ENCODE measurements at places on chromosomes 7 and 10. TPM values are rescaled to one million over a fixed set of nuclear protein-coding genes. Genes with fewer than 3 reads are reported as not detected.
A peak's percentile ranks its signal among the peaks of the same experiment; 100 is the strongest.

GRCh38 chr7:1431634-1432380, 27.5 kb downstream of the MICALL2 start:
- no peak for DNase-seq

DNA sequence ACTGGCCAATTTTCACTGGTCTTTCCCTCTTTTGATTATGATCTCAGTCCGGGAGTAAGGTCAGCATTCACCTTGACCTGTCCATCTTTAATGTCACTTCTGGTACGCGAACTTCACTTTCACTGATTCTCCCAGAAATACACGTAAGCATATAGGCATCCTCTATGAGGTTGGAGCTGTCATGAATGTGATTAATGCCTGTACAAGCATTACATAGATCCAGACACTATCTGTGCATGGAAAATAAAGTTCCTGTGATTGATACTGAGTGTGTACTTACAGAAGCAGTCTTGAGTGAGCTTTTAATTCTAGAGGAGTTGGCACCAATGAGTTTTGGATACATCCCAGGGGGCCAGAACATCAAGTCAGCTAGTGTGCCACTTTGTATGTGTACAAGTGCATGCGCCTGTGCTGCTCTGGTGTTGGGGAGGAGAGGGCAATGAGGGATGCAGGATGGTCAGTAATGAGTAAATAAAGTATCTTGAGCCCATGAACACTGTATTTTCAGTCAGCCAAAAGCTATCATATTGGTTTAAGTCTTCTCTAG, 6.0 kb downstream of the PTPRZ1 start:
- DNase-seq: no peak

- no peak for DNase-seq
These were observed 69.6 kb downstream of the VPS50 start for GRCh38 chr7:93301736-93302135.

- DNase-seq: no peak
These were observed 203.6 kb downstream of the MACC1 start for GRCh38 chr7:20013536-20013935.

DNA sequence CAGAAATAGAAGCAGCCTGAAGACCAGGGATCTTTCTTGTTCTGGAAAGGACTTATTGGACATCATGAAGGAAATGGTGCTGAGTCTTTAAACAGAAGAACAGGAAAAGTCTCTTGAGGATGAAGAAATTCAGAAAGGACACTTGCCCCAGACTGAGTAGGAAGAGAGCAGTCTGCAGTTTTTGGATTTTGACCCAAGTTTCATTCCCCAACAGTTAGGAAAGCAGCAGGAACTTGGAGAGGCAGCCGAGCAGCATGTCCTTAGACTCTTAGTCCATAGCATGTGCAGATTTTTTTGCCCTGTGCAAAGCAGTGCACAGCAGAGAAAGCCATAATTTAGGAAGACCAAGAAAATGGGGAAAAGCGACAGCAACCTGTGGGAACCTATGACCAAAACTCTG, 927.2 kb upstream of the AUTS2 start:
- no peak for DNase-seq

DNA sequence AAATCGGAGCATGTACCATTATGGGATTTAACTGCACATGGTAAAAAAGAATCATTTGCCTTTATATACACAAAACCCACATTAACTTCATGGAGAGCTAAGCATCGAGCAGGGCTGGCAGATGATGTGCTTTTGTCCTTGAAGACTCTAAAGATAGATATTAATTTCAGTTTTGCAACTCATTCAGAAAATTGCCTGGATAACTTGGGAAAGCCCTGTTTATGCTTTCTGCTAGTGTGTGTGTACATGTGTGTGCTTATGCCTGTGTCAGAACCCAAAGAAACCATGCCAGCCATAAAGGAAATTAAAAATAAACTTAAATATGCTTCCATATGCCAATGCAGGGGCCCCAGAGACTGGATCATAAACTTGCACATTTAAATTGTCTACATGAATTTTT, 640.0 kb downstream of the PARD3 start:
- DNase-seq: no peak

- peak; percentile 55 for DNase-seq
These were observed 9.8 kb upstream of the MRPS16 start for GRCh38 chr10:73262105-73262730.

DNA sequence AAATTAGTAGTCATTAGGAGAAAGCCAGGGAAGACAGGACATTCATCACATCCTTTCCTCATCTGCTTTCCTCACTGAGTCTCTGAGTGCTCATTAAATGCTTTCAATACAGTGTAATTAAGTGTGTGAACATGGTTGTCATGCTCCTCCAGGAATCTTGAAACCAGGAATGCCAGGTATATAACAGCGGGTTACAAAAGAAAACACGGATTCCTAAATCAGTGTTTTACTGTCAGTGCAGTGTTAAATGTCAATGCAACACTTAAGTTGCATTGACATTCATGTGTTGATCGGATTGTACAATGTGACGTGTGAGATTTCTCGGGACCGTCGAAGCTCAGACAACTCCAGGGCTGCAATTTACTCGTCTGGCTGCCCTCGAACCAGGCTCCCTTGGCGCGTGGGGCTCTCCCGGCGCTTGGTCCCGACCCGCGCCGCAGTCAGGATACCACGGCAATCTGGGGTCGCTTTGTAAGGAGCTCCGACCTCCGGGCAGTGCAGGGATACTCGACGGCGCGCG, 455 bp upstream of the SPAG6 start:
- no peak for DNase-seq

GRCh38 chr10:121600611-121601010, 2.4 kb upstream of the FGFR2 start:
- no peak for DNase-seq

DNA sequence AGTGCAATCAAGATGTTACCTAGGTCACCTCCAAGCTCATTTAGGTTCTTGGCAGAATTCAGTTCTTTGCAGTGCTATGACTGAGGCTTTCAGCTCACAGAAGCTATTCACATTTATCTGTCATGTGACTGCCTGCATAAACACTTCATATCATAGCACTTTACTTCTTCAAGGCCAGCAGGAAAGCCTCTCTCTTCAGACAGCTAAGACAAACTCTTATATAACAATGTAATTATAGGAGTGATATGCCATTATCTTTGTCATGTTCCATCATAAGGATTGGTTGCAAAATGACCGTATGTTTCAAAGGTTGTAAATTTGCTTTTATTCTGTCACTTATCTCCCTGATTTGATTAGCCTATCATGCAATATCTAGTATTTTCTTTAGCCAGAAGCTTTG, 78.8 kb upstream of the TMEM196 start:
- no peak for DNase-seq

- no peak for DNase-seq
These were observed 114.1 kb upstream of the SORCS3 start for GRCh38 chr10:104527013-104527412.

DNA sequence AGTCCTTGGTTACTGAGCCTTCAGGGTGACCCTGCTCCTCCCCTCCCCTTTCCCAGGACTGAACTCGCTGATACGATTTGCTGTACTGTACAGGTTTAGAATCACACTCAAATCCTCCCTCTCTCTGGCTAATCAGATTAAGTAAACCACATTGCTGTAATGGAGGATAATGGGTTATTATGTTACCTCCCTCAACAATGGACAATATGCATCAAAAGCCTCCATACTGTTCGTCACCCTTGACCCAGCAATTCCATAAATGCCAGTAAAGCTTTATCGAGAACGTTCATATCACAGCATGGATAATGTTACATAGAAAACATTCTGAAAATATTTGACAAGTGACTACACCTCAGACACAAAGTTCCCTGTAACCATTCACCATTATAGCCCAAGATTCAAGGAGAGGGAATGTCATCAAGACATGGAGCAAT, 61.7 kb downstream of the FAM107B start:
- peak; percentile 57 for DNase-seq

Gene CRYGN
- not detected for total RNA-seq

Gene TSPAN12
- total RNA-seq: 14.6 TPM

Gene KIF11
- total RNA-seq: 33.1 TPM

Gene MEOX2
- 12.6 TPM for total RNA-seq

Gene TRIM74
- total RNA-seq: not detected

Gene GFRA1
- total RNA-seq: not detected
